ENCODE measurements at places on chromosomes 11 and 22.

DNA sequence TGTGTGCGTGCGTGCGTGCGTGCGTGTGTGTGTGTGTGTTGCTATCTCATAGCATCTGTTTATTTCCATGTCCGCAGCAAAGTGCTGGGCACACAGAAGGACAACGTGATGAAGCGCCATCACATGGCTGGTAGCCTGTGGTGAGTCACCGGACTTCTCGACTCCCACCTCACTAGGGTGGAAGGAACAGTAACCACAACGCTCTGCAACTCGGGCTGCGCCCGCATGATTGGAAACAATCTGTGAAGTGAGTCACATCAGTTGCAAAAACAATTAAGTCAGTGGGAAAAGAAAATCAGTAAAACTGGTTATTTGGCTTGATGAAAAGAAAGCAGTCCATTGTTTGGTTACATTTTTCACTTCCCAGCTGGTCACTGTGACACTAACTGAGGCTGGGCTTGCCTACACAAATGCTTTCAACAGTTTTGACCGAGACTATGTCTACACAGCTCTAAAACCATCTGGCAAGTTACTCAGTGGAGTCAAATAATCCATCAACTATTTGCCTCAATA lies 437.3 kb upstream of the CADM1 start:
- DNase-seq: peak; percentile 94

DNA sequence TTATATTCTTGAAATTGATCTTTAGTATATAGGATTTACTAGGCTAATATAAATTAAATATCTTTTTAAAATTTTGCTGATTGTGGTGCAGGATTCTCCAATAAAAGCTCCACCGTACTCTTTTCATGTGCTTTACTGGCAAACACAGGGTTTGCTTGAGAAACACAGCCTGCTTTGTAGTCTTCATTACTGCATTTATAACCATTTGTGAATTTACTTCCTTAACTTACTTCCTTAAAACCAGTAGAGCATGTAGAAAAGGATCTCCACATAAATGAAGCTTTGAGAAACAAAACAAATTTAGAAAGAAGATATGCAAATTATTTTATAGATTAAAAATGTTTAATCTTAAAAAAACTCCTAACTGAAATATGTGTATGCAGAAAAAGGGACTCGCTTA lies 28.8 kb downstream of the SWAP70 start:
- no peak for DNase-seq

DNA sequence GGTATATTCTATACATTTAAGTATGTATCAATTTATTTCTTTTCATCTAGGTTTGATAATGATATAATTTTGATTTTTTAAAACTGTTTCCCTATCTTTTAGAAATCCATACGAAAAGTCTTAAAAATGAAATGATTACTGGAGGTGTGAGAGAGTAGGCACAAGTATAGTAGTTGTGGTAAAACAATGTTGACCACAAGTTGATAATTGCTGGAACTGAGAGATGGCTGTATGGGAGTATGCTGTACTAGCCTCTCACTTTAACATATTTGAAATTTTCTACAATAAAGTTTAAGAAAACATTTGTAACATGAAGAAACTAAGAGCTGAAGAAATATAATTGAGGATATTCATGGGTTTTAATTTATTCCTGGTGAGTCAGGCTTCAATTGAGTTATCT lies 30.0 kb downstream of the FSHB start:
- DNase-seq: no peak

- DNase-seq: peak; percentile 66
Observed at GRCh38 chr11:130449310-130449990, 1.0 kb downstream of the ADAMTS15 start.

- no peak for DNase-seq
Observed at GRCh38 chr22:17387356-17387755, 18.1 kb downstream of the CECR2 start.

DNA sequence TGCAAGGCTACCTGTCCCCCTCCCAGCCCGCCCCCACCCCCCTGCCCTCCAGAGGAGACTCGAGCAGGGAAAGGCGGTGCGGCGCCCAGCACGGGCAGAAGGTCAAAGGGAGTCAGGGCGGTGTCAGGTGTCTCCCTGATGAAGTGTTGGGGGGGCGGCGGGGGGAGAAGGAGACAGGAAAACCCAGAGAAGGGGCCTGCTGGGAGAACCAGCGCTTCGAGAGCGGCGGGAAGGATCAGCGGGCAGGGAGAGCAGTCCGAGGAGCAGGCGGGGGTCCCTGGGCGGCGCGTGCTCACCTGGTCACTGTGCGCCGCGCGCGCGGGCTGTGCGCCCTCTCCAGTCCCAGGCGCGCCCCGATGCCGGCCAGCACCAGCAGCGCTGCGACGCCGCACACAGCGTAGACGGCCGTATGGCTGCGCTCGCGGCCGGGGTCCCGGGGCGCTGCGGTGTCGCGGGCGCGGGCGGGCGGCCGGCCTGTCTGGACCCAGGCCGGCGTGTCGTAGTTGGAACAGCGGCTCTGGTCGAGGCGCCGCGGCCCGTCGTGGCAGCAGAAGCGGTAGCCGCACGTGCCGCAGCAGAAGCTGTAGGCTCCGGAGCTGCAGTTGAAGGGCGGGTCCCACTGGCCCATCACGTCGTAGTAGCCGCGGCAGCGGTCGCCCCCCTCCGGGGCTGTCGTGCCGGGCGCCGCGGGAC lies 886 bp downstream of the SHISA8 start:
- no peak for DNase-seq

DNA sequence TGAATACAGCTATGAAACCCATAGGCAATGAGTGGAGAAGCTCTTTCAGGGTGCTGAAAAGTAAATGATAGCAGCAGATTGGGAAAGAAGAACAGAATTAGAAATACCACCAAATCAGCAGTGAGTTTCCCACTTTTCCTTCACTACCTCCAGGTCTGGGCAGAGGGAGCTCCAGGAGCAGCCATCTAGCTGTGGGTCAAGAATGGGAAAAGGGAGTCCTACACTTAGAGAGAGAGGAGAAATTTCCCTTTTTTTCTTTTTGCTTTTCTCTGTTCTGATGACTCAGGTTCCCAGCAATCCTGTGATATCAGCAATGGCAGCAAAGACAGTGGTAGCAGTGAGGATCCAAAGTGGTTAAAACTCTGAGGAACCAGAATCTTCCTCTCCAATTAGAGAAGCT lies 263.9 kb downstream of the NXPE2 start:
- no peak for DNase-seq

GRCh38 chr11:77035580-77035979 lies 1.4 kb downstream of the B3GNT6 start:
- no peak for DNase-seq

GRCh38 chr22:32515084-32515483 lies 40.5 kb downstream of the FBXO7 start:
- DNase-seq: no peak

- no peak for DNase-seq
Observed at GRCh38 chr11:83723999-83724398, 437.8 kb upstream of the CCDC90B start.

DNA sequence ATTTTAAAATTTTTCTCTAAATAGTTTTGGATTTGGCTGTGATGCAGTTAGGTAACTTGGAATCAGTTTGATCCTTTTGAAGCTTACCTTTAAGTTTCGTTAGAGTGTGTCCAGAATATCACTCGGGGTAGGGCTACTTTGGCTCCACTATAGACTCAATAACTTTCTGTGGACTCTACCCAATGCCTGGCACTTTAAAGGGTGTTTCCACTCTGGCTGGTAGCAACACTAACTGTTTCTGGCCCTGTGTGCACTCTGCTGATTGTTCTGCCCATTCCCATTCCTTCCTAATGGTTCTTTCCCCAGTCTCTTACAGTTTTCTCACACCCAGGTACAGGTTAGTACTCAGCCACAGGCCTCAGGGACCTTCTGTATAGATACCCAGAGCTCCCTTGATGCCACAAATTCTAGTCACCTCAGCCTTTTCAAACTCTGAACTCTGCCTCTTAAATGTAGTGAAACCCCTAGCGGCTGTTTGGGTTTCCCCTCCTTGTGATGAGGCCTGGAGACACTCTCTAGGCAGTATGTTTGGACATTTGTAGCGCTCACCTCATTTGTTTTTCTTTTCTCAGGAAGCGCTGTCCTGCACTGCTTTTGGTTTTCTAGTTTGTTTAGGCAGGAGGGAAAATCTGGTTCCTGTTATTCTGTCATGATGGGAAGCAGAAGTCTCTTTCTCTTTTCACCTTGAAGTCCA lies 16.8 kb downstream of the CUL5 start:
- DNase-seq: no peak

DNA sequence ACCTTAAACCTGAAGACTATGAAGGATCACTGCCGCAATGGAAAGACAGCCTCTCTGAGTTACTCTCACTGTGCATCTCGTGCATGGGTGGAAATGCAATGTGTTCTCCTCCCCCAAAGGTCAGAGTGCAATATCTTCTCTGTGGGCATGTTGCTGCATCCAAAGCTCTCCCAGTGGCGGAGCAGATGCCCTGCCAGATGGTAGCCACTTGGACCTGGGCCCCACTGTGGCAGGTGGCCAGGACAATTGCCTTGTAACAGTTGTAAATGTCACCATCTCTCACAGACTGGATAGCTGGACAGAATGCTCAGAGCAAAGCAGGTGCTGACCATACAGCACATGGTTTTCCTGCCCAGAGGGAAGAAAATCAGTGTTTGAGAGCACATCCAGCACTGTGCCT lies 542.0 kb downstream of the FAM181B start:
- DNase-seq: no peak

GRCh38 chr11:122030286-122030685 lies 85.7 kb downstream of the BLID start:
- no peak for DNase-seq

- no peak for DNase-seq
Observed at GRCh38 chr11:69491071-69492031, 9.9 kb downstream of the LINC01488 start.

GRCh38 chr22:30216710-30217109 lies 29.8 kb downstream of the LIF start:
- DNase-seq: no peak
